Trophoblast cell (in vitro differentiated cells and primary cell): ENCODE measurements at places on chromosomes 4 and X.

- DNase-seq, result no peak
Observed at GRCh38 chr4:46550471-46550870, 160.5 kb upstream of the GABRA2 start.

GRCh38 chr4:76445911-76446310 lies 10.9 kb downstream of the SHROOM3 start:
- no peak for DNase-seq

GRCh38 chr4:154506253-154506652 lies 14.7 kb upstream of the DCHS2 start:
- no peak for DNase-seq

DNA sequence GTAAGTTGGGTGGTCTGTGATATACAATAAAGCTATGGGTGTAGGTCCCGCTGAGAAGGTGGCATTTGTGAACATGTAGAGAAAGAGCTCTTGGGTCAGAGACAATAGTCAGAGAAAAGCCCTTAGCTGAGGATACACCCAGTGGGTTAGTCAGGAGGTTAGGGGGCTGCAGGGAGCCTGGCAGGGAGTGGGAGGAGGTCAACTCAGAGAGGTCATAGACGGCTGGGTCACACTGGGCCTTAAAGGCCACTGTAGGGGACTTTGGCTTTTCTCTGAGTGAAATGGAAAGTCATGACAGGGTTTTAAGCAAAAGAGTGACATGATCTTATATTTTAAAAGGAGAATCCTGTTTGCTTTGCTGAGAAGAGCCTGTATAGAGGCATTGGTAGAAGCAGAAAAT lies 16.7 kb downstream of the MGST2 start:
- no peak for DNase-seq

DNA sequence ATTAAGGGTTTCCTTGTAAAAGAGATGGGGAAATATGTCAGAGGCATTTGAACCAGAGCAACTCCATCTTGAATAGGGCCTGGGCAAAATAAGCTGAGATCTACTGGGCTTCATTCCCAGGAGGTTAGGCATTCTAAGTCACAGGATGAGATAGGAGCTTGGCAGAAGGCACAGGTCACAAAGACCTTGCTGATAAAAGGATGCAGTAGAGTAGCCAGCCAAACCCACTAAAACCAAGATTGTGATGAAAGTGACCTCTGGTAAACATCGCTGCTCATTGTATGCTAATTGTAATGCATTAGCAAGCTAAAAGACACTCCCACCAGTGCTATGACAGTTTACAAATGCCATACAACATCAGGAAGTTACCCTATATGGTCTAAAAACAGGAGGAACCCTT lies 1390.3 kb downstream of the RAPGEF2 start:
- DNase-seq, result no peak

GRCh38 chr4:103091601-103092223 lies 7.9 kb downstream of the BDH2 start:
- peak; percentile 30 for DNase-seq

GRCh38 chr4:148300877-148301276 lies 141.3 kb downstream of the NR3C2 start:
- no peak for DNase-seq
